ENCODE measurements at places on chromosomes 5 and 9.

GRCh38 chr5:137095597-137095996 lies 403.5 kb downstream of the SPOCK1 start:
- no peak for DNase-seq

- DNase-seq: no peak
Observed at GRCh38 chr9:137670391-137671195, 51.8 kb downstream of the EHMT1 start.

DNA sequence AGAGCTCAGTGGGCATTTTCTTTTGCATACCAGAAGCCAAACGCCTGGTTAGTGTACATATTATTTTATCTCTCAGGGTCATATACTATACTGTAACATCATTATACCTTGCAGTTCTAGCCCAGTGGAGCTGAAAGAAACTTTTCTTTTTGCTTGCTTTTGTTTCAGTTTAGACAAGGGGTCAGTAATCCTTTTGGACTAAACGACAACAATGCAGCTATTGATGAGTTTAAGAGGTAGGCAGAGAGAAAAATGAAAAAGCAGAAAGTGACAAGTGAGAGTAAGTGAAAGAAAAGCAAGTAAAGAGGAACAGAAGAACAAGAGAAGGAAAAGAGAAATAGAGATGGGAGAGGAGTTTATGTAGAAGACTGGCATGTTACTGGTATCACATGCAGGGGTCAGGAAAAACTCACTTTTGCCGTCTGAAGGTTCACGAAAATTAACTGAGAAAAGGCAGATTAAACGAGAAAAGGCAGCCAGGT lies 47.4 kb upstream of the TENT2 start:
- DNase-seq: no peak

DNA sequence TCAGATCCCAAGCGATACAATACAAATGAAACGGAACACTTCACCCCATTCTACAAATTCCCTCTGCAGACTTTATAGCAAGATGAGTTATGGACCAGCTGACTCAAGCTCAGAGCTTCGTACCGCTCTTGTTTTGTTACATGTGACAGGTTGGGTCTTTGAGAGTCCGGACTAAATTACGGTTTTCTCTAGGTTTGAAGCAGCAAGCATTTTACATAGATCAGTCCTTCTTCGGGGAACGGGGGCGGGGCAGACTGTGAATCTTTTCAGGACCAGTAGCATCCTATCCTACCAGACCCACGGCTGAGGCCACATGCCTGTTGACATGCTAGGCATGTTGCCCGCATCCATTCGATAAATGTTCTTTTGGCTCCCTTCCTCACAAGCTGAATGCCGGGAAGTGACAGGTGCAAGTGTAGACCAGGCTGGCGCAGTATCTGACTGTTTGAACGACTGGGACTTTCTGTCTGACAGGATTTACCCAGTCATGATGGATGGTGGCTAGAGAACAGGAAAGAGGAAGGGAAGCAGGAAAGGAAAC lies 811.0 kb upstream of the GRAMD2B start:
- DNase-seq: no peak

- peak; percentile 12 for DNase-seq
Observed at GRCh38 chr9:92807757-92808725, 43.4 kb upstream of the BICD2 start.

- no peak for DNase-seq
Observed at GRCh38 chr5:145908206-145908960, 28.0 kb upstream of the SH3RF2 start.
